Amniotic stem cell (primary cell): ENCODE measurements at places on chromosomes 7 and 10.

- DNase-seq: no peak
These were observed 50.3 kb upstream of the ATP6V0A4 start for GRCh38 chr7:138848056-138848980.

GRCh38 chr7:54076616-54077015 lies 465.6 kb upstream of the VSTM2A start:
- DNase-seq: no peak

DNA sequence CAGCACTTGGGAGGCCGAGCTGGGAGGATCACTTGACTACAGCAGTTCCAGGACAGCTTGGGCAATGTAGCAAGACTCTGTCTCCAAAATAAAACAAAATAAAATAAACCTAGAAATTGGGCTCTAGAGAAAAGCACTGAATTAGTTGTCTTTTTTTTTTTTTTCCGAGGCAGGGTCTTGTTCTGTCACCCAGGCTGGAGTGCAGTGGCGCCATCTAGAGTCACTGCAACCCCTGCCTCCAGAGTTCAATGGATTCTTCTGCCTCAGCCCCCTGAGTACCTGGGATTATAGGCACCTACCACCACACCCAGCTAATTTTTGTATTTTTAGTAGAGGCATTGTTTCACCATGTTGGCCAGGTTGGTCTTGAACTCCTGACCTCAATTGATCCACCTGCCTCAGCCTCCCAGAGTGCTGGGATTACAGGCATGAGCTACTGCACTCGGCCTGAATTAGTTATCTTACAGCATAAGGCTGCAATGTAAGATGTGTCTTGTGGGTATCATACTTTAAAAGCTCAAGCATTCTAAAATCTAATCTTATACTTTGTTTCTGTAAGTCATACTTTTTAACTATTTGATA lies 12.8 kb downstream of the MEIG1 start:
- no peak for DNase-seq

DNA sequence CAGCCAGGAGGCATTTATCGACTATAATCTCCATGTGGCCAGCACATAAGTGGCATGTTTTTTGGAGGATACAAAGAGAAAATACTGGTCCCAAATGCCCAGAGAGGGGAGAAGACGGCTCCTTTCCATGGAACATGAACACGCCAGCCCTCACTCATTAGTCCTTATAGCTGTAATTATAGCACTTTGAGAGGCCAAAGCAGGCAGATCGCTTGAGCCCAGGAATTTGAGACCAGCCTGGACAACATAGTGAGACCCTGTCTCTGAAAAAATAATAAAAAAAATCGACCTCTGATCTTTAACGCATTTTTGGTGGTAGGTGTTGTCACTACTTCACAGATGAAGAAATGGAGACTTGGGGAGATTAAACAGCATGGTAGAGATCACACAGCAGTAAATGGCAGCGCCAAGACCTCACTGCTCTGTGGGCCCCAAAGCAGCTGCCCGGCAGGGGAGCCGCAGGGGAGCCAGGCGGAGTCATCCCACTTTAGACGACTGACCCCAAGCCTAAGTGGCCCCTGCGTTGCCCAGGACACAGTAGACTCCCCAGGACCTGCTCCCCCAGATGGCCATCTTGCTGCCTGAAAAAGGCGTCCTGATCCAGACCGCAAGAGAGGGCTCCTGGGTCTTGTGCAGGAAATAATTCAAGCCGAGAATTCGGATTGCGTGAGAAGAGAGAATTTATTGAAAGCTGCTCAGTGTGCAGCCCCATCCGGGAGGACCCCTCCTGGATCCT lies 21.2 kb upstream of the PRKAG2 start:
- no peak for DNase-seq

DNA sequence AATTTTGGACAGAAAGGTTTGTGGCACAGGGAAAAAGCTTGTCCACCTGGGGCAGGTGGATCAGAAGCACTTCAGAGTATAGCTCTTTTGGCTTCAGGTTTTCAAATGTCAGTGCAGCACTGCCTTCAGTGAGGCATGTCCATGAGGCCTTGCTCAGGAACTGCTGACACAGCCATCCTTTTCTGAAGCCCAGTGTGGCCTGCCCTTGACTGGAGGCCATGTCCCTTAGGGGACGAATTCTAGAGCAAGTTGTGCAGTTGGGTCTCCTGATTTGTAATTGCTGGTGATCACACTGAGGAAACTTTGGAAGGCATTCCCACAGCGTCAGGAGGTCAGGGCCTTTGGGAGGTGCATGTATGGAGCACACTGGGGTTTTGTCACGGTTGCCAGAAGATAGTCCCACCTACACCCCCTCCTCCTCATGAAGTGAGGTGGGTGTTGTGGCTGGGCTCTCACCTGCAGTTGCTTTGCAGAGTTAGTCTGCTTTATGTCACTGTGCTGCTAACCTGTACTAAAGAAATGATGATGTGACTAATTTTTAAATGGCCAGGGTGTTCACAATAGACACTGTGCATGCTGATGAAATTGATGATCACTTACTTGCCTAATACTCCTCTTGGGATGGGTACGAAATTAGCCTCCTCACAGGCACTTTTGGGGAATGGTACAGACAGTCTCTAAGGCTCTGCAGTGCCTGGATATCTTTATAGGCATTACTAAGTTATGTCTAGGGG lies 41.7 kb downstream of the OGDH start:
- DNase-seq: no peak

GRCh38 chr7:139660317-139661042 lies 117.3 kb downstream of the HIPK2 start:
- no peak for DNase-seq

DNA sequence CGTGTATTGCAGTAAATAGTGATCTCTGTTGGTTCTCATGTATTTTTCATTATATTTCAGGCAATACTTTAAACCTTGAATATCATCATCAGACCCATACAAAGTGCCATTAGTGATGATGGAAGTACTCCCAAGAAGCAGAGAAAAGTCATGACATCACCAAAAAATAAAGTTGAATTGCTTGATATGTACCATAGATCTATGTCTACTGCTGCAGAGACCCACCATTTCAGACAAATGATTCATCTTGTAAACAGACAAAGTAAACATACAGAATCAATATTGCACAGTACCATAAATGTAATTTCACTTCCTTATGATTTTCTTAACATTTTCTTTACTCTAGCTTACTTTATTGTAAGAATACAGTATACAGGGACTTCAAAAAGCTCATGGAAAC lies 347.8 kb downstream of the IPMK start:
- DNase-seq: no peak

GRCh38 chr7:142579946-142580345 lies 169.3 kb upstream of the PRSS1 start:
- DNase-seq: no peak

DNA sequence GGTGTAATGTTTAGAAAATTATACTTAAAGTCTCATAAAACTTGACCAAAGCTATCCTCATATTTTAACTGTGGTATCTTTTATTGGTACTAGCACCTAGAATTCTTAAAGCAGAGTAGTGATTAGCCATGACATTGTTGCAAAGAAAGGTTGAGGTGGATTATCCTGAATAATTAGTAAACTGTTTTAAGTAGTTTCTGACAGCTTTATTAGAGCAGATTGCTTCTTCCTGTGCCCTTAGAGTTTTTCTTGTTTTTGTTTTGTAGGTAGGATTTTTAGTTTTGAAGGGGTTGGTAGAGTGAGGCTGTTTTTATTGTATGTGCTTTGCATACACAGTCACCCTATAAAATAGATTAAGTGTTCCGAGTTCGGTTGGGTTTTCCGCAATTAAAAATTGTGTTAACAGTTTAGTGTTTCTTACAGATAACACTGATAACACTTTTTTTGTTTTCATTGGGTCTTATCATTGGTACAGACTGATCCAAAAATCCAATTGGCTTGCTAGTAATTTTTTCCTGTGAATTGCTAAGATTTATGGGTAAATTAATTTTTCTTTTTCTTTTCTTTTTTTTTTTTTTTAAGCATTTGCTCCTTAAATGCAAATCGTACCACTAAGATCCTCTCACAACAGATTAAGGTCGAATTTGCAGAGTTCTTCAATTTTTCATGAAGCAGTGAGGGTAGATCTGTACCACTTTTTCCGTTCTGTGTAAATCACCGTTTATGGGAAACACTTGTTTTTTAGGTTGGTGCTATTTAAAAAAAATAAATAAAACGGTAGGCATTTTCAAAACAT lies 2.1 kb upstream of the PBLD start:
- no peak for DNase-seq

GRCh38 chr10:119315128-119316001 lies 108.0 kb downstream of the GRK5 start:
- peak; percentile 85 for DNase-seq

DNA sequence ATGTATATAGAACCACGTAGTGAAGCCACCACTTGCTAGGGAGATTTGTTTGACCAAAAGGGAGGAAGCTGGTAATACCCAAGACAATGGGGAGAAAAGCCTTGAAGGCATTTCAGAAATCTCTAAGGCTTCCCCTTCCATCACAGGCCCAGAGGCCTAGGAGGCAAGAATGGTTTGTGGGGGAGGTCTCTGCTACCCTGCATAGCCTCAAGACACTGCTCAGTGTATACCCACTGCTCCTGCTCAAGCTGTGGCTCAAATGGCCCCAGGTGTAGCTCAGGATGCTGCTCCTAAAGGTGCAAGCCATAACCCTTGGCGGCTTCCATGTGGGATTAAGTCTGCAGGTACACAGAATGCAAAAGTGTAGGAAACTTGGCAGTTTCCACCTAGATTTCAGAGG lies 1105.8 kb downstream of the GATA3 start:
- no peak for DNase-seq

- DNase-seq: peak; percentile 38
These were observed 23.6 kb downstream of the ST8SIA6 start for GRCh38 chr10:17430647-17431355.

GRCh38 chr7:80907141-80907601 lies 11.7 kb downstream of the SEMA3C start:
- DNase-seq: no peak

- DNase-seq: no peak
These were observed 184.7 kb upstream of the KCTD7 start for GRCh38 chr7:66443946-66444345.

- no peak for DNase-seq
These were observed 73.3 kb downstream of the C10orf90 start for GRCh38 chr10:126597211-126597610.

DNA sequence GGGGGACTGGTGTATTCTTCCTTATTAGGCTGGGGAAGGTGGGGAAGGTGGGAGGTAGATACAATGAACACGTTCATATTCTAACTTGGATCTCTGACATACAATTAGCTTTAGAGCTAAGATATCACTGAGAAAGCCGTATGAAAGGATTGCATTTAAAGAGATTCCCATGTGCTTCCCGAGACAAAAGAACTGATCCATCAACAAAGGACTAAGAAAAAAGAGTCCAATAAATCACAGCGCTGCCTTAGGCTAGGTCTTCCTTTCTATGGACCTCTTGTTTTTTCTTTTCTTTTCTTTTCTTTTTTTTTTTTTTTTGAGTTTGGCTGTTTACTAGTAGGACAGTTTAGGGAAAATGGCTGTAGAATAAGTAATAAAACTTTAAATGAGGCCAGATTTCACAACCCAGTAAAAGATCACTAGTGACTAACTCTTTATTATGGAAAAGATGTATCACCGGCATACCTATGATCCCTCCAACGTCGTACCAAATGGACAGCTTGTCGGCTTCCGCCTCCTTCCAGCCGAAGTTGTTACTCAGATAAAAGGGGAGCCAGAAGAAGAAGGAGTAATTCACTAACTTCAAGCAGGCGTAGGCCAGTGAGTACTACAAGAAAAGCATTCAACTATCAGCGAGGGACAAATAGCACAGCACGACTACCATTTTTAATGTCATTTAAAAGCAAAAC lies 50.0 kb downstream of the SLC37A3 start:
- no peak for DNase-seq

DNA sequence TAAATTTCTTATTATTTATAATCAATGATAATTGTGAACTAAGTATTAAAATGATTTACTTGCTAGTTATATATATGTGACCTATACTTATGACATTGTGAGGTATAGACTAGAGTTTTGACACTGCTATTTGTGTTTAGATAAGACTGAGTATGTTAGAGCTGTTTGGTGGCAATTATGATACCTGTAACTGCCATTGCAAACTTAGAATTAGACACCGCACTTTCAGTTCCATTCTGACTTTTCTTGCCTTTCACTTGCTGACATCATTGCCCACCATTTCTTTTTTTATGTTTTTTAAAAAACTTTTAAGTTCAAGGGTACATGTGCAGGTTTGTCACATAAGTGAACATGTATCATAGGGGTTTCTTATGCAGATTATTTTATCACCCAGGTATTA lies 214.5 kb downstream of the MBL2 start:
- no peak for DNase-seq

DNA sequence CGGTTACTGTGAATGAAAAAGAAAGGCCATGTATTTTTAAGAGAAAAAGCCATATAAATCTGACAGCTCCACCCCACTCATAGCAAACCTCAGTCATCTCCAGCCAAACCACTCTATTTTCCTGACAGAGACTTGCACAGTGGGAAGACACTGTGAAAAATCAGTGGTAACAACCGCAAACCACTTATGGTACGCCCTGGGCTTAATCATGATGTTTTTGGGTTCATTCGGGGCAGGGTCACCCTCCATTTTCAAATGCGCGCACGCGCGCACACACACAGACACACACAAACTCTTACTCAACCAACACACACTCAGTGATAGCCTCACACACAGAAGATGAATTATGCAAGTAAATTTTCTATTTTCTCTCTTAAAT lies 82.1 kb upstream of the HPS1 start:
- no peak for DNase-seq

DNA sequence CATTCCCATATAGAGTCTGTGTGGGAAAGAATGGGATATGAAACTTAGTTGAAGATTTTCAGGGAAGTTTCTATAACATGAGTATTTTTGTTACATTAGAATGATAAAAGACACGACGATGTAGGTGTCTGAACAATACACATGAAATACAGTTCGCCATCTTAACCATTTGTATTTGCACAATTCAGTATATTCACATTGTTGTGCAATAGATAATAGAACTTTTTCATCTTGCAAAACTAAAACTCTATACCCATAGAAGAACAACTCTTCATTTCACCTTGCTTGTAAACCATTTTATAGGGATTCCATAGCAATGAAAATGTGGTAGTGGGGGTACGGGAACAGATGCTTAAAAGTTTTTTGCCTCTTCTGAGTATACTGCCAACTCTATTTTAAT lies 32.8 kb downstream of the SLC39A12 start:
- no peak for DNase-seq

- no peak for DNase-seq
These were observed 563.9 kb upstream of the C7orf33 start for GRCh38 chr7:148026713-148027112.
